CD8-positive, alpha-beta memory T cell (primary cell): ENCODE measurements at places on chromosomes 5 and 9. TPM values are rescaled to one million over a fixed set of nuclear protein-coding genes. Genes with fewer than 3 reads are reported as not detected.

- DNase-seq: no peak
Observed at GRCh38 chr5:173567548-173567947, 48.9 kb downstream of the BOD1 start.

- DNase-seq: no peak
Observed at GRCh38 chr9:16572005-16572734, 298.3 kb downstream of the BNC2 start.

DNA sequence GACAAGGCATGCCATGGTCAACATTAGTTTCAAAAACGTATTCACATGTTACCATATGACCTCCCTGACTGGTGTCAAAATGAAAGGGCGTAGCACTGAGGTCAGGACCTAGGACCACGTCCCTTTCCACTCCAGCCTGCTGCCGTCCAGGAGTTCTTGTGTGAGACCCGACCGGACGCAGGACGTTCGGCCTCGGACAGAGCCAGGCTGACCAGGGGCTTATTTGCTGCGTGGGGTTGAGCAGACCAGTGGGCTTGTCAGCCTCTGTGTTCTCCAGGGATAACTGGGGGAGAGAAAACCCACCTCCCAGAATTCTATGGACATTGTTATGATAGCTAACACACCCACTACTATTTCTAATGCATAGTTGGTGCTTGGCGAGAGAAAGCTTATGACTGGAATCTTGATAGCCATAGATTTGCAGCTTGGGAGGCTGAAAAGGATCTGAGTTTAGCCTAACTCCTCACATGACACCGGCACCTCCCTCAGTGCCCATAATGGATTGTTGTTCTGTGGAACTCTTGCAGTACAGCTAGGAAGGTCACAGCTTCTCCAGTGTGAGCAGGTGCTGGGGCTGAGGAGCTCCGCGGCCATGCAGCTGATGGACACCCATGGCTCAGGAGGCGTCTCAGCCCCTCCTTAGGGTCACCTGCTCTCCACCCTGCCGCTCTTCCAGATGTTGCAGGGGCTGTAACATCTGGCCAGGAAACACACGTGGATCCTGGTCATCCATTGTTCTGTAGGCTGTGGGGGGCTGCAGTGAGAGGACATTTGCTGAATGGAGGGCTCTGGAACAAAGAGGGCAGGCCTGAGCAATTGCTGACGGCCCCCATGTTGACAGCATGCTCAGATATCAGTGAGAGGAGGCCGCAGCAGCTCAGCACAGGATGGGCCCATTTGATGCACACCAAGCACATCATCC lies 368.4 kb downstream of the IRX2 start:
- DNase-seq: no peak

GRCh38 chr5:128645581-128645980 lies 107.5 kb upstream of the FBN2 start:
- DNase-seq: no peak

GRCh38 chr5:125575891-125576505 lies 829.6 kb upstream of the ZNF608 start:
- no peak for DNase-seq

DNA sequence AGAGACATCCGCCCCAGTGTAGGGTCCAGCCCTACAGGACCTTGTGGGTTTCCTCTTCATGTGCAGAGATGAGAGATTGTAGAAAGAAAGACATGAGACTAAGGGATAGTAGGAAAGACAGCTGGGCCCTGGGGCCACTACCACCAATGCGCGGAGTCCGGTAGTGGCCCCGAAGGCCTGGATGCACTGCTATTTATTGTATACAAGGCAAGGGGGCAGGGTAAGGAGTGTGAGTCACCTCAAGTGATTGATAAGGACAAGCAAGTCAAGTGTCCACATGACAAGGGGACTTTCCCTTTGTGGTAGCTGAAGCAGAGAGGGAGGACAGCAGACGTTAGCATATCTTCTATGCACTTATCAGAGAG lies 6.2 kb upstream of the TMEM141 start:
- DNase-seq: no peak

DNA sequence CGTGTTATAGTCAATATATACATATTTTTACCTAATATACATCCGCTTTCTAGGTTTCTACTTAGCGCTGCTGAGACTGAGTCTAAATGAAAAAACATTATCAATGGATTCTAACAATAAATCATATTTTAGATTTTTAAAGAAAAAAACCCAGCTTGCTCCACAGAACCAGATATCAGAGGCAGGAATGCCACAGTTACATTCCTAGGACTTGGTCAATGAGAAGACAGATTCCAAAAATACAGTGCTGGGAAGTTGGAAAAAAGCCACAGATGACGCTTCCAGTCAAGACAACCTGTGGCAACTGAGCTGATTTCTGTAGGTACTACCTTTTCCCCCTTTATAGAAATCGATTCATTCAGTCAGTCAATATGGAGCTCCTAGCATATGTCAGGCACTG lies 577 bp upstream of the CCDC112 start:
- DNase-seq: no peak

DNA sequence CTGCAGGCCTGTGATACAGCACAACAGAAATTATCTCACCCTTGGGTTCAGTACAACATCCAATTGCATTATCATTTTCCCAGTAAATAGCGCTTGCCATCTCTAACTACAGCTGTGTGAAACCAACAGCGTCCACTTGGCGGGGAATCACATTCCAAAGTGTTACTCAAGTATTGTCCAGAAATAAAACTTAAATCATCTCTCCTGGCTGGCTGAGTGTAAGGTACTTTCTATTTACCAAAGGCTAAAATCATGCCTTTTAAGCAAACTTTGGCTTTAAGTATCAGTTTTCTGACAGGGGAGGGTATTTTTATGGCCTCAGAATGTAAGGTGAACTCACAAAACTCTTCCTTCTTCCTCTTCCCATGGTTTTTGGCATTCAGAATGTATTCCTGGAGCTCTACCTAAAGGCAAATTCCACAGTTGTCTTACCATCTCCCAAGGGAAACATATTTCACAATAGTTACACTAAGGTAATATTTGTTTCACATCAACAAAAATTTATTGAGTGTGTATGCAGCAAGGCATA lies 205.6 kb upstream of the MPDZ start:
- DNase-seq: no peak

DNA sequence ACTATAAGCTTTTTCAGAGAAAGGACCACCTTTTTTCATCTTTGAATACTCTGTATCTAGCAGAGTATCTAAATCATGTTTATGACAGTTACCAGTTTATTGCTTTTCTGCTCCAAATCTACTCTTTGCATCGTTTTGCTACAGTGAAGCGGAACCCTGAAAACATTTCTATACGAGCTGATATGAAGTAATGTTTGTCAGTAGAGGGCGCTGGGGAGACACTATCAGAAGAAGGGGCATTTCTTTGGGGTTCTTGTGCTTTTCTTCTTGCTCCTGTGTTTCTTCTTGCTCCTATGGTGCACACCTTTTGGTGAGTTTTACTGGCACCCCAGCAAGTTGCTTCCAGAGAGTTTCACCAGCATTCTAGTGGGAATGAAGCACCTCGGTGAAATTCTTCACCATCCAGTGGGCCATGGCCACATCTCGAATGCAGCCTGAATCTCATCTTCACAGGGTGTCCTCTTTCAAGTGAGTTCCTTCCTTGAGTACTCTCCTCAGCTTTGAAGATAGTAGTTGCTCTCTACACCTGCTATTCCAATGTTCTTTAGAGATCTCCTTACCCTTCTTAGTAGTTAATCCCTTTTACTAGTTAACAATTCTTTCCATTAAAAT lies 98.4 kb downstream of the FGF1 start:
- DNase-seq: no peak

- DNase-seq: peak; percentile 71
Observed at GRCh38 chr9:95127249-95128176, 190.0 kb downstream of the FANCC start.

GRCh38 chr5:137708796-137709559 lies 26.9 kb downstream of the KLHL3 start:
- DNase-seq: no peak

GRCh38 chr5:67005737-67006499 lies 190.7 kb downstream of the CD180 start:
- DNase-seq: no peak

DNA sequence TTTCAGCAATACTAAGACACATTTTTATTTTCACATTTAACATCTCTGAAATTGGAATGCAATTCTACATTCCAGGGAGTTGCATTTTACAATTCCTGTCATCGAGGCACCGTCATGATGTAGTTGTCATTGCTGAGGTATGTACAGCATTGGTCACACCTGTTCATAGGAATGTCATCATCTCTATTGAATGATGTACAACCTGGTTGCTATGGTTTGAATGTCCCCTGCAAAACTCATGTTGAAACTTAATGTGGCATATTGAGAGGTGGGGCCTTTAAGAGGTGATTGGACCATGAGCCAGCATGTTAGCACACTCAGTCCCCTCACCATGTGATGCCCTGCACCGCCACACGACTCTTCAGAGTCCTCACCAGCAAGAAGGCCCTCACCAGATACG lies 103.1 kb downstream of the CEMIP2 start:
- DNase-seq: no peak

DNA sequence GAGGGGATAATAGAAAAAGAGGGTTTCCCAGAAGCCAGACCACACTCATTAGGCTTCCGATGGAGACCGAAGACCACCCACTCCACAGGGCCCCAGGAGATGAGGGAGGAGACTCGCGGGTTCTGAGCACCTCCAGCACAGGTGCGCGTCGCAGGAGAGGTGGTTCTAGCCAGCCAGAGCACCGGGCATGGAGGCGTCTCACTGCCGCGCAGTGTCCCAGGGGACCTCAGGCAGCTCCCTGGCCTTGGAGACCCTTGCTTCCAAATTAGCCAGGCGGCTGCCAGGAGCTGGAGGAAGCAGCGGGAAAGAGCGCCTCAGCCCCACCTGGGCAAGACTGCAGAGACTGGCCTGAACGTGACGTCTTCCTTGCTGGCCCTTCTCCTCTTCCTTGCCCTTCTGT lies 115.4 kb upstream of the FBXL7 start:
- no peak for DNase-seq

GRCh38 chr5:73186976-73187375 lies 14.0 kb downstream of the TMEM174 start:
- no peak for DNase-seq

- DNase-seq: no peak
Observed at GRCh38 chr5:4551034-4551433, 589.1 kb upstream of the ADAMTS16 start.

DNA sequence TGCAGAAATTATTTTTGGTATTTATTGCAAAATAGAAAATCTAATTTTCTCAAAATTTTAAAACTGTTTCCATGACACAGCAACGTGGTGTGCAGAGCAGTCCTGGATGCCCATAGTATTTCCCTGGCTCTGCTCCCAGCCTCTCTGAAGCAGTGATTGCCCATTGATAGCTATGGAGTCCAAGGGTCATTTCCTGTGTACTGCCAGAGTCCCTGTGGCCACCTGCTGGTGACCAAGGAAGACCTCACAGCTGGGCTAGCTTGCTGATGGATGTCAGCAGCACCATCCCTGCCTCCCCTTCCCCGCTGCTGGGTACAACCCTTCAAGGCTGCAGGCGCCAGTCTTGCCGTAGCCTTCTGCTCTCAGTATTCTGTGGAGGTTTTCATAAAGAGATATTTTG lies 184.1 kb downstream of the DIRAS2 start:
- no peak for DNase-seq

- no peak for DNase-seq
Observed at GRCh38 chr5:123785162-123786071, 273.4 kb downstream of the CSNK1G3 start.

- DNase-seq: no peak
Observed at GRCh38 chr5:132220491-132220890, 7.2 kb downstream of the P4HA2 start.

DNA sequence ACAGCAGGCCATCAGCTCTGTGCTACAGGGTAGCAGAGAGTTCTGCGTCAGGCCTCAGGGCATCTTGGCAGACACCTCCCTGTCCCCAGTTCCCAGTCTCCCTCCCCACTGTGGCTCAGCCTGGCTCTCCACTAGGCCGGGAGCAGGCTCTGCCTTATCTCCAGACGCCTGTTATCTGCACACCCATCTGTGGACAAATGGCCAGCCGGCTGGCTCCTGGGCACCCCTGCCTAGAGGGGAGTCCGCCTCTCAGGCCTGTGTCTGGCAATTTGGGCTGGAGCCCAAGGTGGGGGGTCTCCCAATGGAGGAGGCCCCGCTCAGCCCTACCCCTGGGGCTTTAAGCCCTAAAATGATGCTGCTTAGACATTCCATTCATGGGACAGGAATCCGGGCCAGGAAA lies 39.2 kb upstream of the HAND1 start:
- no peak for DNase-seq

GRCh38 chr9:68585034-68585761 lies 44.5 kb upstream of the TMEM252 start:
- DNase-seq: no peak

DNA sequence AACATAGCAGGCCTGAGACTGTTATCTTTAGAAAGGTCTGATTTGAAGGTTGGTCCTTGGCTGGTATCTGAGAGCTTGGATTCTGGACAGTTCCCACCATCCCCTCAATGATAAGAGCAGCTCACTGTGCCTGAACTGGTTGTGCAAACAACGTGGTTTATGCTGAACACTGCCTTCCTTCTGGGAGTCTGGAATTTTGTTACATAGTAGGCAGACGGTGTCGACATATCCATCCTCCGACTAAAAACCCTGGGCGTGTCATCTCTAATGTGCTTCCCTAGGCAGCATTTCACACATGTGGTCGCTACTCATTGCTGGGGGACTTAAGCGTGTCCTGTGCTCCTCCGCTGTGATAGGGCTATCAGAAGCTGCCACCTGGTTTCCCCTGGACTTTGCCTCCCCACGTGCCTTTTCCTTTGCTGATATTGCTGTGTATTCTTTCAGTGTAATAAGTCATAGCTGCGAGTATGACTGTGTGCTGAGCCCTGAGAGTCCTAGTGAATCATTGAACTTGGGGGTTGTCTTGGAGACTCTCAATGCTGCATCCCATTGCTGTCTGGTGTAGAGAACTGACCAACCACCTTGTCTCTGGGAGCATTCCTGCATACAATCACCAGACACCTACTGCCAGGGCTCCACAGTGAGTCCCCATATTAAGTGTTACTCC lies 119.1 kb upstream of the TBC1D2 start:
- DNase-seq: no peak

- no peak for DNase-seq
Observed at GRCh38 chr9:124366476-124367220, 48.6 kb downstream of the PSMB7 start.

DNA sequence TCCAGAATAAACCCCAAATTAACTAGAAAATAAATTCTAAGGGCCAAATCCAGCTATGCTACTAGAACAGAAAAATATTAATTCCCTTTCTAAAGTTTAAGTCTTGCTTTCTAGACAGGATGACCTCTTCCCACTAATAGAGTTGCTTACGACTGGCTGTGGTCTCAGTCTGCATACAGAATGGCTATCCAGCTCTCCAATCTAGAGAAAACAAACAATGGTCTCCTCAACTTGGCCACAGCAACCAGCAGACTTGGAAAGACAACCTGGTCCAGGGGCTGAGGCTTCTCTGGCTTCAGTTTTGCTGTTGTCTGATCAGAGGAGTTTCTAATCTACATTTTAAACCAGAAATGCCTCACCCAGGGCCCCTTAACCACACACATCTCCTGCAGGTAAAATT lies 28.9 kb downstream of the RASEF start:
- DNase-seq: no peak

- DNase-seq: no peak
Observed at GRCh38 chr5:93034621-93035590, 546.1 kb downstream of the NR2F1-AS1 start.

The SPINK6 gene
- not detected for total RNA-seq

The PCDHGA12 gene
- total RNA-seq: 0.09 TPM

The PTGES gene
- not detected for total RNA-seq

The ISCA1 gene
- 33.4 TPM for total RNA-seq

The SLC6A7 gene
- total RNA-seq: not detected

The ADAMTS6 gene
- 1.2 TPM for total RNA-seq

The ZFP2 gene
- 0.40 TPM for total RNA-seq

The RASEF gene
- not detected for total RNA-seq

The PIP5K1B gene
- total RNA-seq: 3.1 TPM

The ABO gene
- total RNA-seq: not detected

The GRXCR2 gene
- total RNA-seq: not detected

The GFRA3 gene
- not detected for total RNA-seq

The SPATA31C2 gene
- not detected for total RNA-seq
